Aorta (tissue), 5 donors: ENCODE measurements at places on chromosomes 2 and 18. TPM values are rescaled to one million over a fixed set of nuclear protein-coding genes. Genes with fewer than 3 reads are reported as not detected.

- H3K27ac ChIP-seq, result no peak overlapping the region
- H3K27me3 ChIP-seq, result no peaks in the 10 kb centered on the region
- H3K4me3 ChIP-seq, result no peak overlapping the region
Observed at GRCh38 chr18:8301427-8302172, 307.6 kb upstream of the RAB12 start.

DNA sequence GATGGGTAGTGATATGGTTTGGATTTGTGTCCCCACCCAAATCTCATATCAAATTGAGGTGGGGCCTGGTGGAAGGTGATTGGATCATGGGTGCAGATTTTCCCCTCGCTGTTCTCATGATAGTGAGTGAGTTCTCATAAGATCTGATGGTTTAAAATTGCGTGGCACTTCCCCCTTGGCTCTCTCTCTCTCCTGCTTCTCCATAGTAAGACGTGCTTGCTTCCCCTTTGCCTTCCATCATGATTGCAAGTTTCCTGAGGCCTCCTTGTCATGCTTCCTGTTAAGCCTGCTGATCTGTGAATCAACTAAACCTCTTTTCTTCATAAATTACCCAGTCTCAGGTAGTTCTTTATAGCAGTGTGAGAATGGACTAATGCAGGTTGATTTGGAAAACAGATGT is 223.2 kb upstream of the APCDD1 start:
- no peaks in the 10 kb centered on the region for H3K4me1 ChIP-seq
- H3K4me3 ChIP-seq, result no peak overlapping the region
- DNase-seq, result no peak
- H3K36me3 ChIP-seq, result no peaks in the 10 kb centered on the region
- H3K27ac ChIP-seq, result no peak overlapping the region
- no peaks in the 10 kb centered on the region for H3K27me3 ChIP-seq

DNA sequence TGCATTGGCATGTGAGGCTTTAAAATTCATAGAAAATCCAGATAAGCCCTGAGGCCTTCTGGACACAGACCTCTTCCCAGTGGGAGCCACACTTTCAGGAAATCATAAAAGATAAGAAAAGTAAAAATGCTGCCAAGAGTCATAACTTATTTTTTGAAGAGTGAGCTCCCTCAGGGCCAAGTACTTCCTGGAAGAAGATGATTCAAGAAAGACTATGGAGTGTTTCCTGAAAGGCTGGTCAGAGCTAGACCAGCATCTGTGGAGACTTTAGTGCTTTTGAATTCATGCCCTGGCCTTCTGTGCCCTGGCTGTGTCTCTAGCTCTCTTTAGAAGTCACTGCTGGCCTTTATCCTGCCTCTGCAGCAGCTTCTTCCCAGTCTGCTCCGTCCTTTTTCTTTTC is 6.4 kb upstream of the XDH start:
- no peak overlapping the region for H3K27ac ChIP-seq
- no peak overlapping the region for H3K4me3 ChIP-seq
- no peaks in the 10 kb centered on the region for H3K27me3 ChIP-seq
- no peaks in the 10 kb centered on the region for H3K36me3 ChIP-seq
- no peaks in the 10 kb centered on the region for H3K4me1 ChIP-seq
- DNase-seq, result no peak

- no peaks in the 10 kb centered on the region for H3K4me1 ChIP-seq
- peak within 1 kb of the TSS; percentile 21 for H3K4me3 ChIP-seq
- peak; percentile 89 for DNase-seq
- no peak within 1 kb of the TSS for H3K27ac ChIP-seq
Observed at GRCh38 chr2:209771474-209772289, at the start of gene UNC80. Gene UNC80, plus strand, starts transcription at chr2:209771832. Its CDS starts 241 bp downstream, at chr2:209772073.

DNA sequence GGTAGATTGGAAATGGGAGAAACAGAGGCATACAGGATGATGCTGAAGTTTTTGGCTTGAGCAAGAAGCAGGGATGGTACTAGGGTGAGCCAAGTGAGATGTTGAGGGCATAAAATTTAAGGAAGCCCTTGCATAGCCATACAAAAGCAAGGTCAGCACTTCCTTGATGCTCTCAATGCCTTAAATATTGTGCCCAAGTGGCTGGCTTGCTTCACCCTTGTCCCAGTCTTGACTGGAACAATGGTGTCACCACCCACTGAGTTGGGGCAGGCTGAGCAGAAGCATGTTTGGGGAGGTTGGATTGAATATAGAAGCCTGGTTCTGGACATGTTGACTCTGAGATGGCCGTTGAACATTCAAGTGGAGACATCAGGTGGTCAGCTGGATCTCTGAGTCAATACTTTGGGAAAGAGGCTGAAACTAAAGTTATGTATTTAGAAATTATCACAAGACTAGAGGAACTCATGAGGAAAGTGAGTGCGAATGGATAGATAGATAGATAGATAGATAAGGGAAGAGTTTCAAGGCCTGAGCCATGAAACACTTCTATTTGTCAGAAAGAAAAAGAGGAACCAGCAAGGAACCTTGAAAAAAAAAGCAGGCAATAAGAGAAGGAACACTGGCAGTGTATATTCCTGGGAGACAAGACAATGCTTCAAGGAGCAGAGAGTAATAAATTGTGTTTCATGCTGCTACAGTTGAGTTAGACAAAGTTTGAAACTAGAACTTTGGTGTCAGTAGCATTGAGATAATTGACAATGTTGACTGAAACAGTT is 43.0 kb upstream of the HNMT start:
- no peak for DNase-seq
- H3K4me3 ChIP-seq, result no peak overlapping the region
- no peaks in the 10 kb centered on the region for H3K27me3 ChIP-seq
- no peaks in the 10 kb centered on the region for H3K36me3 ChIP-seq
- no peak overlapping the region for H3K27ac ChIP-seq
- no peaks in the 10 kb centered on the region for H3K4me1 ChIP-seq

DNA sequence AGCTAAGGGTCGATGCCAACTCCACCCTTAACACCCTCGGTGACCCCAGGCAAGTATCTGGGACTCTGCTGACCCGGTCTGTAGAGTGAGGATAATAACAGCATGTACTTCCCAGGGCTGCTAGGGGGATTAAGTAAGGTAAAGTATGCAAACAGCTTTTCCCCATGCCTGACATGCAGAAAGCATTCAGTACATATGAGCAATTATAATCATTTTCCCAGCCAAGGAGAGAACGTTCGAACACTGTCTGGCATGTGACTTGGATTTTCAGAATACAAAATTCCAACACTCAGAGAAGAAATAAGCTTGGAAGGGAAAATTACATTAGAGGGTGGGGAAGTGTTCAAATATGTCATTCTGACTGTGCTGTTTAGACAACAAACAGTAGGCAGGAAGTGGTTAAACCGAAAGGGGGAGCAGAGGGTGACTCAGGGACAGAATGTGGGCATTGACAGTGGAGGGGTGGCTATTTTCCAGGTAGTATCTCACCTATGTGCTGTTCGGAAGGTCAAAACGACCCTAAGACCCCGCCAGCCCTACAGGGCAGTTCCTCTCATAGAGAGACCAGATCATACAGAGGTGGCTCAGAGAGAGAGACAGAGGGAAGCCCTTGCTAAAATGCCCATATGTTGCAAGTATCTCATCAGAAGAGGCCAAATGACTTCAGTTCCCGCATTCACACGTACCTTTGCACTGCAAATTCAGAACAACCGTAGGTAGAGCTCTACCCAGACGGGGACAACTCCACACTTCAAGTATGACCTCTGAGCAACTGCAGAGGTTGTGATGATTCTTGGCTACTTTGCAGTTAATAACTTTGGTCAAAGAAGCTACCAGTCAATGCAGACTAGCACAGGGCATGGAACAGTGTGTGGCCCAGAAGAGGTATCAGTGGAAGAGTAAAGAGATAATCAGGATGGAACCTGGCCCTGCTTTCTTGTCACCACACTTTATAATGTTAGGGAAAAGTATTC is 14.8 kb downstream of the ASPRV1 start:
- no peaks in the 10 kb centered on the region for H3K36me3 ChIP-seq
- H3K27ac ChIP-seq, result no peak overlapping the region
- no peak overlapping the region for H3K4me3 ChIP-seq
- no peak for DNase-seq

- H3K27ac ChIP-seq, result no peak overlapping the region
- no peaks in the 10 kb centered on the region for H3K36me3 ChIP-seq
- no peaks in the 10 kb centered on the region for H3K4me1 ChIP-seq
- H3K27me3 ChIP-seq, result peaks cover 4% of the 10 kb centered on the region
- DNase-seq, result no peak
Observed at GRCh38 chr2:118878531-118879149, 31.2 kb upstream of the EN1 start.

GRCh38 chr18:8274370-8274769 is 334.9 kb upstream of the RAB12 start:
- H3K4me1 ChIP-seq, result no peaks in the 10 kb centered on the region
- DNase-seq, result no peak
- no peak overlapping the region for H3K27ac ChIP-seq
- no peak overlapping the region for H3K4me3 ChIP-seq
- H3K36me3 ChIP-seq, result no peaks in the 10 kb centered on the region
- H3K27me3 ChIP-seq, result no peaks in the 10 kb centered on the region

GRCh38 chr18:2893676-2894075 is 46.9 kb downstream of the EMILIN2 start:
- no peaks in the 10 kb centered on the region for H3K27me3 ChIP-seq
- no peaks in the 10 kb centered on the region for H3K4me1 ChIP-seq
- H3K36me3 ChIP-seq, result no peaks in the 10 kb centered on the region
- H3K27ac ChIP-seq, result no peak overlapping the region

DNA sequence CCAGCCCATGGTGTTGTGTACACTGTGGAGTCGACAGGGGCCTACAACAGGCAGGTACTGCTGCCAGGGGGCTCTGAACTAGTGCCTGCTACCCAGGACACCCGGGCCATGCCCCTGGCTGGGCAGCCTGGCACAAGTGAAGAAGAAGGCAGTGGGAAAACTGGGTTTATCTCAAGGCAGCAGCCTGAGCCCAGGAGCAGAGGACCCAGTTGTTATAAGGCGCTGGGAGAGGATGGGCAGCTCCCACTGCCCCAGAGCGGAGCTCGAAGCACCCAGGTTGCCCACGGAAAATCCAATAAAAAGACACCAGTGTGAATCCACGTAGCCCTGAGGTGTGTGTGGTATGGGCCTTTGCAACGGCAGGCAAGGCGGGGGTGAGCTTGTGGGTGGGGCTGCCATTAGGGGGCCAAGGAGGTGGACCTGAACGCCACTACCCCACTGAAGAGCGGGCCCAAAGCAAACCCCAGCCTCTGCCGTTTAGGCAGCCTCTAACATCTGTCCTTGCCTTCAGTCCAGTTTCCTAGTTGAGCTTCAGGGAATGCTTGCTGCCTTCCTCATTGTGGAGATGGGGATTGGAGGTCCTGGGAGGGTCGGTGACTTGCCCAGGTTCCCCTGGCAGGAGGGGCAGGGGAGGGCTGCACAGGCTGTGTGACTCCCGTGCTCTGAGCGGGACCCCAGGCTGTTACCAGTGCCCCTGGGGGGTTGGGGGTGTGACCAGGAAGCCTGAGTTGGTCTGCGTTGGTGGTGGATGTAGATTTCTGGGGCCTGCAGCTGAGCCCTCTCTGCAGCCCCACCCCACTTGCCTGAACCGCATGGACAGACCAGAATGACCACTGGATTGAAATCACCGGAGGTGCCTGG is 16.0 kb downstream of the ARID5A start:
- H3K4me1 ChIP-seq, result no peaks in the 10 kb centered on the region
- H3K36me3 ChIP-seq, result no peaks in the 10 kb centered on the region
- no peak for DNase-seq
- no peak overlapping the region for H3K4me3 ChIP-seq

DNA sequence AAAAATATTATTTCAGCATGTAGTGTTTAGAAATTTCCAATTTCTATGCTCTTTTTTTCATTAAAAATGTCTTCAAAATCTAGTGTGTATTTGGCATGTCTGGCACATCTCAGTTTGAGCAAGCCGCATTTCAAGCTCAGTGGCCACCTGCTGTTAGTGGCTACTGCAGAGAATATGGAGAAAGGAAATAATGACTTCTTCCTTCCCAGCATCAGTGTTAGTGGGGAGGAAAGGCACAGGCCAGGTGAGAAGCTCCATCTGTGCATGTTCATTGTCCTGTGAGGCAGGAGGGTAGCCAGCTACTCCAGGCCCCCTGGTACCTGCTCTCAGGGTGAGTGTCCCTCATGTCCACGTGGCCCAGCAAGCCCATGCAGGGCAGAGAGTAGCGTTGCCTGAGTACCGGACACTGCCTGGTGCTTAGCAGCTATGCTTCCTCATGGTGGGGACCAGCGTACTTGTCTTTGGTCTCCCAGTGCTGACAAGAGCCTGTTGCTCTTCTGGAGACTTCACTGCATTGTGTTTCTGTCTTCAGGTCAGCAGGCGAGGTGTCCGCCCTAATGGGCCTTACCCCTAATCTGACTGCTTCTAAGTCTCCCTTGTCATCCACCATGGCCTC is 67.4 kb upstream of the CHMP1B start:
- H3K36me3 ChIP-seq, result no peaks in the 10 kb centered on the region
- DNase-seq, result no peak
- H3K4me1 ChIP-seq, result no peaks in the 10 kb centered on the region

DNA sequence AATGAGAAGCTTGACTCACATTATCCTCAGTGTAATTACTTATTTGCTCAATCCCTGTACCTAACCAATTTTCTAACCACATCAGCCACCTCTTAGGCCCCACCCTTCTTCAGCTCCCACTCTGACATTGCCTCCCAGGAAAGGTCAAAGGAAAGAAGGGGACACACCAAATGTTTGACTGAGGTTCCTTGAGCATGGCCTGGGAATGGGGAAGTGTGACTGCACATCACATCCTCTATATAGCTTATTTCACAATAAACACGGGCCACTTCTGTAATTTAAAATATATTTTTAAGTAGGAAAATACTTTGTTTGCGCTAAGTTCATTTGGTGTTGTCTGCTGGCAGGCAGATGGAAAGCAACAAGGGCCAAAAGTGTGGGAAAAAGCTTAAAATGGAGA is 3.0 kb upstream of the FIGLA start:
- H3K27ac ChIP-seq, result no peak overlapping the region
- DNase-seq, result no peak
- no peak overlapping the region for H3K4me3 ChIP-seq
- no peaks in the 10 kb centered on the region for H3K4me1 ChIP-seq
- no peaks in the 10 kb centered on the region for H3K27me3 ChIP-seq

GRCh38 chr2:218781691-218782527 is at the start of gene CYP27A1:
Gene CYP27A1, plus strand, starts transcription at chr2:218782147. Its CDS starts 36 bp downstream, at chr2:218782183.
- peak; percentile 79 for DNase-seq
- H3K4me1 ChIP-seq, result no peaks in the 10 kb centered on the region
- H3K4me3 ChIP-seq, result peak within 1 kb of the TSS; percentile 73
- no peaks in the 10 kb centered on the region for H3K27me3 ChIP-seq
- H3K36me3 ChIP-seq, result no peaks in the 10 kb centered on the region

- no peaks in the 10 kb centered on the region for H3K4me1 ChIP-seq
- DNase-seq, result peak; percentile 49
- H3K4me3 ChIP-seq, result no peak overlapping the region
- no peak overlapping the region for H3K27ac ChIP-seq
- no peaks in the 10 kb centered on the region for H3K27me3 ChIP-seq
Observed at GRCh38 chr2:2564300-2565078, 233.4 kb upstream of the MYT1L start.

DNA sequence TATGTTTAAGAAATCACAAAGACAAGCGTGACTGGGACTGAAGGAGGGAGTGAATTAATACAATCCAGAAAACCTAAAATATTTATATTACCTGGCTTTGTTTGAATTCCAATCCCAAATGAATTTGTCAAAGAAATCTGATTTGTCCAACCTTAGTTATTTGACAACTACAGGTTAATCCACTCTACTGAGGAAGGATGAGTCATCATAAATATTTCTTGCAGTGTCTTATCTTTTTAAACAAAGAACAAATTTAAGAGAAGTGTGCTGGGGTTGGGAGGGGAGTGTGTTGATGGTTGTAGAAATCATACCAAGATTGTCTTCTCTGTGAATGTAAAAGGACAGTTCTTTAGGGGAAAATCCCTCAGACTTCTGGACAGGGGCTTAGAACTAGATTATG is 1106.3 kb upstream of the SLC39A10 start:
- no peaks in the 10 kb centered on the region for H3K36me3 ChIP-seq
- H3K27me3 ChIP-seq, result no peaks in the 10 kb centered on the region
- H3K4me1 ChIP-seq, result no peaks in the 10 kb centered on the region

The ZEB2 gene
- 38.7 TPM for polyA plus RNA-seq

The ID2 gene
- polyA plus RNA-seq, result 195 TPM

The DNAJC5G gene
- 2.3 TPM for polyA plus RNA-seq

The MRO gene
- 2.3 TPM for polyA plus RNA-seq

The SIGLEC15 gene
- 0.33 TPM for polyA plus RNA-seq

The OBSL1 gene
- 243 TPM for polyA plus RNA-seq

The KIF5C gene
- polyA plus RNA-seq, result 1.5 TPM
